Ovary (tissue), 10 donors: ENCODE measurements at places on chromosomes 16 and 17. TPM values are rescaled to one million over a fixed set of nuclear protein-coding genes. Genes with fewer than 3 reads are reported as not detected.

CNTNAP4 gene
- total RNA-seq, result not detected

SCARF1 gene
- total RNA-seq, result 2.6 TPM

NT5M gene
- total RNA-seq, result 6.6 TPM

AXIN2 gene
- total RNA-seq, result 75.7 TPM

WSB1 gene
- 214 TPM for total RNA-seq

PLXDC1 gene
- total RNA-seq, result 14.5 TPM

SOX15 gene
- total RNA-seq, result 7.6 TPM

KRT27 gene
- total RNA-seq, result not detected

NOD2 gene
- total RNA-seq, result 1.0 TPM

HES7 gene
- total RNA-seq, result 0.95 TPM

FNDC8 gene
- not detected for total RNA-seq

CD300LB gene
- total RNA-seq, result not detected

ACSM5 gene
- total RNA-seq, result 2.2 TPM

CLEC19A gene
- not detected for total RNA-seq

KCNJ12 gene
- total RNA-seq, result 1.9 TPM

LYRM9 gene
- total RNA-seq, result 21.0 TPM

ABI3 gene
- total RNA-seq, result 6.0 TPM

CCL8 gene
- 1.2 TPM for total RNA-seq

PDE6G gene
- not detected for total RNA-seq

NOTUM gene
- 0.36 TPM for total RNA-seq

CDR2 gene
- 30.3 TPM for total RNA-seq

HOXB6 gene
- 1.7 TPM for total RNA-seq

KRTAP9-2 gene
- total RNA-seq, result not detected

RAB34 gene
- 169 TPM for total RNA-seq

EVPL gene
- total RNA-seq, result 0.77 TPM

CYGB gene
- 6.1 TPM for total RNA-seq

CBX4 gene
- 22.6 TPM for total RNA-seq

TEX19 gene
- total RNA-seq, result not detected

ABCC3 gene
- 5.2 TPM for total RNA-seq

CD300A gene
- total RNA-seq, result 1.4 TPM

CES5A gene
- total RNA-seq, result not detected

CCL4 gene
- total RNA-seq, result 1.7 TPM

TMC8 gene
- total RNA-seq, result 4.2 TPM

SLC38A8 gene
- total RNA-seq, result 0.62 TPM

SDR42E1 gene
- total RNA-seq, result 0.13 TPM
